ENCODE measurements at places on chromosomes 4 and X.

- no peak for DNase-seq
These were observed 16.3 kb upstream of the FHDC1 start for GRCh38 chr4:152919826-152920225.

DNA sequence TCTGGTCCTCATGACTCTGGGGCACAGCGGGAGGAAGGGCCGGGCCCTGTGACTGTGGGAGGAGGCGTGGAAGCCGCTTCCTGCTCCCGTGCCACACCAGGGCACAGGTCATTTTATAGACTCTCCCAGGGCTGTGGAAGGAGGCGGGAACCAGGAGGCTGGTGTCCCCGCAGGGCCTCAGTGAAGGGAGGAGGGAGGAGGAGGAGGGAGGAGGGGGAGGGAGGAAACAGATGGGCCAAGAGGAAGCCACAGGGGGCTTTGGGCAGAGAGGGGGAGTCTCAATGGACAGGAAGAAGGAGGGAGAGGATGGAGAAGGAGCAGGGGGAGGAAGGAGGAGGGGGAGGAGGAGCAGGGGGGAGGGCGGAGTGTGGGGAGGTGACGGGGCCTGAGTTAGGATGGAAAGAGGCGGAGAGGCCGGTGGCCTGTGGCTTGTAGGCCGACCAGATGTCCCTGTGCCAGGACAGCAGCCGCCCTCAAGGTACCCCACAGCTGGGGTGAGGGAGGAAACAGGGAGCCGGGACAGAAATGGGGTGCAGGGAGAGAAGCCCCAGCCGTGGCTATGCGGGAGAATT lies 6.2 kb upstream of the PLCXD1 start:
- no peak for DNase-seq

DNA sequence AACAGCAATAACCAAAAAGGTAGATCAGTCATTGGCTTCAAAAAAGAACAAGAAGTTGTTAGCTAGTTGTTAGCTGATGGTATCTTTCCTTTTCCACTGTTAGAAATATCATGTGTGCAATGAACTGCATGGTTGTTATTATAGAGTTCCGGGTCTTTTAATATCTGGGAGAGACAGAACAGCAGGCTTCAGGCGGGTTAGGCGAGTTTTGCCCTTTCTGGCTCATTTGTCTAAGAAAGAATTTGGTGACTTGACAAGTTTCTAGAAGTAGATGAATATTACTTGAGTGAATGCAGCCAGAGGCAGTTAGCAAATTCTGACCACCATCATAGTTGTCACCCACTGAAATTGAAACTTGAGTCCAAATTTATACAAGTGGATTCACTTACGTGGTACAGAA lies 88.9 kb upstream of the MID1 start:
- peak; percentile 11 for DNase-seq

GRCh38 chr4:182819751-182820150 lies 97.4 kb downstream of the DCTD start:
- DNase-seq, result no peak

DNA sequence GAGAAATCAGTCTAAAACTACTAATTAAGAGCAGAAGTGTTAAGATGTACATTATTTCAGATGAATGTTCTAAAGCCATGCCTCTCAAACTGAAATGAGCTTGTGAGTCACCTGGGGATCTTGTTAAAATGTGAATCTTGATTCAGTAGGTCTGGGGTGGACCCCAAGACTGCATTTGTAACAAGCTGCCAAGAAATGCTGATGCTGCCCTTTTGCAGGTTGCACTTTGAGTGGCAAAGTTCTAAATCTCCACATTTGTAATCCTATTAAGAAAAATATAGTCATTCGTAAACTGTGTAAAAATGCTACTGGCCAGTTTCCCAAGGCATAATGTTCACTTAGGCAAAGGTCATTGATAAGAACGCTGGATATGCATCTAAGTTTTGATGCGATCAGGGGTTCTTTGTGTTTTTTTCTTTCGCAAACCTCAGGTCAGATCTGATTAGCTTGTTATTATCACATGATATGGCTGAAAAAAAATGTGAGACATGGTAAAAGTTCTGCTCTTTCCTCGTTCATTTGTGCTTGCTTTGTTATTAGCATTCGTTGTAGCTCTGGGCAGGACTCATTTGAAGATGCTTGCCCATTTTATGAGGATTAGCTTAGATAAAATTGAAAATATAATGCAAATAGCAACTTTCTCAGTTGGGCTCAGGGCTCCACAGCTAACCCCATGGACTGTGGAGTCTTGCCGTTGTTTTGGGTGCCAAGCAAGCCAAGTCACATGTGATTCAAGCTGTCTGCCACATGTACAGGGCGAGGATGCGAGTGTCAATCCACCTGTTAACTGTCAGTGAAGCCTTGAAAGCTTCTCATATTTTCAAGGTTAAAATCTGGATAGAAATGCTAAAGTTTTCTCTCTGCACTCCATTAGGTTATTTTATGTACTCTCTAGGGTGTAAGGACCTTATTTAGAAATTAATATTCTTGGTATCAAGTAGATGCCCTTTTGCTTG lies 12.1 kb downstream of the TBC1D1 start:
- DNase-seq, result no peak

GRCh38 chrX:153662266-153662665 lies 11.3 kb downstream of the PNCK start:
- no peak for DNase-seq

- no peak for DNase-seq
These were observed 117.3 kb downstream of the FAM13A start for GRCh38 chr4:88939697-88940096.

DNA sequence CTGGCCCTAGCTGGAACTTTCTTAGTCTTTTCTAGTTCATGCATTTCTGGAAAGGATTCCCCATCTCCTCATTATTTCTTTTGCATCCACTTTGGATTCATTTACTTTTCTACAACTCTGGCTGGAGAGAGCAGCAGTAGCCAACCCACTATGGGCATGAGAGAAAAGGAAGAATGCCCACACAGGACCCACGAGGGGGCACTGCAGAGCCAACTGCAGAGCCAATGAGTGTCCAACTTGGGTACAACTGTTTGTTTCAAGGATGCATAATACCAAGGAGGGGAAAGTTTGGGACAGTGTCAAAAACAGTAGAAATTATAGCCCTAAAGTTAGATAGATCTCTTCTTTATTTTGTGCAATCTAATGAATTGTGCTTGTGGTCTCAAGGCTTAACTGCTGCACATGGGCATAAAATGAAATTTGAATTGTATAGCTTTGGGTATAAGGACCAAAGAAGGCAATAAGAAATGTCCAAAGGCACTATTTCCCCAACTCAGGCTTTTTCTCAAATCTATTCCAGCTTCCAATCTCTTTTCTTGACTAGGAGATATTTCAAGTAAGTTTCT lies 230.6 kb downstream of the NSUN7 start:
- peak; percentile 16 for DNase-seq

GRCh38 chr4:128633067-128633466 lies 176.4 kb upstream of the JADE1 start:
- no peak for DNase-seq

- no peak for DNase-seq
These were observed at the start of gene DGKK for GRCh38 chrX:50470103-50471031. Gene DGKK (minus strand): TSS chrX:50470825. CDS start chrX:50470678, 147 bp downstream.

DNA sequence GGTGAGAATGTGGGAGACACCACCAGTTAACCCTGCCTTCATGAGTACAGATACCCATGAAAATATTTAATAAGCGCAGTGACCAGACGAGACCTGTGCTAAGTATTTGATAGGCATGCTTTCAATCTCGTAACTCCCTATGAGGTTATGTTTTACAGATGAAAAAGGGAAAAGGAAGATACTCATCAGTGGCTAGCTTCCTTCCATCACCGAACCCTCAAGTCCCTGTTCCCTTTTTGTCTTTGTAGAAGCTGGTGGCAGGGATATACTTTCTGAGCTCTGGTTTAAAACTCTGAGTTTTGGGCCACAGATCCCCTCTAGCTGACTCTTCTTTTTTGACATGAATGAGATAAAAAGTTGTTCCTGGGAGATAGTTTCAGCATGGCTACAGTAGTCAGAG lies 26.3 kb downstream of the AFF1 start:
- no peak for DNase-seq

DNA sequence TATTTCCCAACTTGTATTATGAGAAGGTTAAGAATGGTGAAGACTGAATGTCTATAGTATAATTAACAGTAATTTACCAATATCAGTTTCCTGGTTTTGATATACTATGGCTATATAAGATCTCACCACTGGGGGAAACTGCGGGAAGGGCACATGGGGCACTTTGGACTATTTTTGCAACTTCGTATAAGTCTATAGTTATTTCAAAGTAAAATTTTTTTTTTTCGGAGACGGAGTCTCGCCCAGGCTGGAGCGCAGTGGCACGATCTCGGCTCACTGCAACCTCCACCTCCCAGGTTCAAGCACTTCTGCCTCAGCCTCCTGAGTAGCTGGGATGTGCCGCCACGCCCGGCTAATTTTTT lies 46.1 kb downstream of the CXorf58 start:
- DNase-seq, result no peak

DNA sequence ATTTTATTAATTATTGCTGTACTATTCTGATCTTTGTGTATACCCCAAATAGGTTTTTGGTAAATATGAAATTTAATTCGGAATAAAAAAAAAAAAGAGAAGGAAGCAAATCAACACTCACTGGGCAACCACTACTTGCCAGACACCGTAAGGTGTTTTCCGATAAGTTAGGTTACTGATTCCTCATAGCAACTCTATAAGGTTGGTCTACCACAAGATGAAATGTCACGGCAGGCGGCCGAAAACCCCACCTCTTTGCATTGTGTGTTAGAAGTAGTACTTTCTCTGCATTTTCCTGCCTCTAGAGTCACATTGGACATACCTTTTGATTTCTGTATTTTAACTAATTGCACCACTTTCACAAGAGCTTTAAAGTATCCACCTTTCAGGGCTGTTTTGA lies 44.5 kb upstream of the RASGEF1B start:
- DNase-seq, result no peak

DNA sequence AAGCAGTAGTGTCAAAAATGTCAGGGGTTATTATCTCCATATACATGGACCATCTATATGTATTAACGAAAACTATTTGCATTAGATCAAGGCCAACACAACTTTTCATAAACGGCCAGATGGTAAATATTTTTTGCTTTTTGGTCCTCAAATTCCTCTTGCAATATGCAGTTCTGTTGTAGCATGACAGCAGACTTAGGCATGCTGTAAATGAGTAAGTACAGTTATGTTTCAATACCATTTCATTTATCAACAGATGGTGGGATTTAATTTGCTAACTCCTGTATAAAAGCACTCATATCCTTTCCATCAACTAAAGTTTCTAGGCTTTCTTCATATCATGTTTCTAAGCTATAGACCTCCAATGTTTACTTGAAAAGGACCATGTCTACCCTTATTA lies 208.1 kb downstream of the ANKRD50 start:
- no peak for DNase-seq

DNA sequence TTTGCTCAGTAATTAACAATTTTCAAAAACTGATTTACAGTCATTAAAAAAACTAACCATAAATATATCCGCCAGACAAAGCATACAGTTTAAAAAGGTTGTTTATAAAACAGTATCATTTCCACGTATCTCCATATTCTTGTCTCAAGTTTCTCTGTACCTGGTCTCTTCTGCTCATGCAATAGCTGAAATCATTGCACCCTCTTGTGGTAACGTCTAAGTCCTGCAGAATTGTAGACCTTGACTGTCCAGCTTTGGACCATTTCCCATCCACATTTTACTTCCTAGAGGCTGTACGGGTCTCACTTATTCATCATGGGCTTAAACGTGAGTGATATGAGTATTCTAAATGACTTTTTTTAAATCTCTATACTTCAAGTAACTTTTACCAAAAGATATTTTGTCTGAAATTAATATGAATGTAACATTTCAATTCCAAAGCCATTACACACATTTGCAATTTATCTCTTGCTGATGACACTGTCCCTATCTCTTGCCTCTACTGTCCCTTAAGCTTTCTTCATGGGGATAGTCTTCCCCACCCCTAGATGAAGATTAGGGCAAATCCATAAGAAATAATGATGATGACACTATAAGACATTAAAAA lies 118.5 kb downstream of the BTC start:
- peak; percentile 77 for DNase-seq

- no peak for DNase-seq
These were observed 6.4 kb downstream of the ZCCHC18 start for GRCh38 chrX:104118765-104119164.

- peak; percentile 90 for DNase-seq
These were observed 327.3 kb downstream of the CAMK2D start for GRCh38 chr4:113434247-113434587.

DNA sequence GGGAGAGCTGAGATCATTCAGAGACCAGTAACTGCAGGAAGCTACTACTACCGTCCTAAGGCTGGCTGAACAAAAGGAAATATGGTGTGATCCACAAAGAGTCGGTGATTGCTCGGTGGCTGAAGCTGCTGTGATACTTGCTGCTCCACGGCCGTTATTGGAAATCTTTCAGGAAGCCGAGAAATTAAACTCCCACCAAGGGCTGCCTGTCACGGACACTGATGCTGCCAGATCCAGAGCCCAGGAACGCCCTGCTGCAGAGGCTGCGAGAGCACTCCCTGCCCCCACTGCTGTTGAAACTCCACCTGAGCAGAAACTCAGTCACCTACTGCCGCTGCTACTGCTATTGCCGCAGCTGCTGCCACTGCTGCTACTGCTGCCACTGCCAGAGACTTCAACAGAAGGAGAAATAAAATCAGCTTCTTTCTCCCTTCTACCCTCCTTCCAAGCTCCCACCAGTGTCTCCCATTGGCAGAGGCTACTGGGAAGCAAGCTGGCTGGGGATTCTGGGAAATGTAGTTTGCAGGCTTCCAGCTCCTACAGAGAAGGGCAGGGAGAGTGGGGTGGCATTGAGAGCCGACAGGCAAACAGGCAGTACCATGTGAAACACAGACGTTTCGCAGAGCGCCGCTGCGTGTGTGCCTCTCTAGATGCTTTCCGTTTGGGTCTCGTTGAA lies 126.0 kb upstream of the ENPP6 start:
- peak; percentile 72 for DNase-seq

DNA sequence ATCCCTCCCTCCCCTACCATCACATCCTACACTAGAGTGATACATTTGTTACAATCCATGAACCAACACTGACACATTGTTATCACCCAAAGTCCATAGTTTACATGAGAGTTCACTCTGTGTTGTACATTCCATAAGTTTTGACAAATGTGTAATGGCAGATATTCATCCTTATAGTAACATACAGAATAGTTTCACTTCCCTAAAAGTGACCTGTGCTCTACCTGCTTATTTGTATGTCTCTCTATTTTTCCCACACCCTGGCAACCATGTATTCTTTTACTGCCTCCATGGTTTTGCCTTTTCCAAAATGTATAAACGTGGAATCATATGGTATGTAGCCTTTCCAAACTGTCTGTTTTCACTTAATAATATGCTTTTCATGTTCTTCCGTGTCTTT lies 42.2 kb upstream of the HPGD start:
- no peak for DNase-seq

DNA sequence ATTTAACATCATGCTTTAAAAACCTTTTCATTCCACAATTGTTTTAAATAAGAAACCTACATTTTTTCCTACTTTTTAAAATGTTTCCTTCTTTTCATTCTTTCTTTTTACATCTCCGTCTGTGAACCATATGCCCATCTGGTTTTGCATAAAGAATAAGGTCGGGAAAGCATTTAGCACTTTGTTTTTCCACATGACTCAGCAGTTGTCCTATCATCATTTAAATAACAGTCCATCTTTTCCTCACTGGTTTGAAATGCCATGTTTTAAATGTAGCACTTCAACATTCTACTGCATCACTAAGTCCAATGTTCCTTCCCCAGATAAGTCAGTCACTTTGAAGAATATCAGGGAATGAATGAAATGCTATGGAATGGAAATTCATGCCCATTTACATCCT lies 128.4 kb downstream of the SH3RF1 start:
- DNase-seq, result no peak

Data from renal cortical epithelial cell (primary cell).